NCI-H774 (cell line): ENCODE measurements at places on chromosomes 2 and 18.
A peak's percentile ranks its signal among the peaks of the same experiment; 100 is the strongest.

GRCh38 chr2:224584785-224585210, 365 bp downstream of the CUL3 start:
- no peak for DNase-seq

GRCh38 chr18:57727952-57728807, 74.9 kb downstream of the ATP8B1 start:
- DNase-seq: no peak

- no peak for DNase-seq
These were observed 1.5 kb downstream of the TET3 start for GRCh38 chr2:73986085-73986681.

DNA sequence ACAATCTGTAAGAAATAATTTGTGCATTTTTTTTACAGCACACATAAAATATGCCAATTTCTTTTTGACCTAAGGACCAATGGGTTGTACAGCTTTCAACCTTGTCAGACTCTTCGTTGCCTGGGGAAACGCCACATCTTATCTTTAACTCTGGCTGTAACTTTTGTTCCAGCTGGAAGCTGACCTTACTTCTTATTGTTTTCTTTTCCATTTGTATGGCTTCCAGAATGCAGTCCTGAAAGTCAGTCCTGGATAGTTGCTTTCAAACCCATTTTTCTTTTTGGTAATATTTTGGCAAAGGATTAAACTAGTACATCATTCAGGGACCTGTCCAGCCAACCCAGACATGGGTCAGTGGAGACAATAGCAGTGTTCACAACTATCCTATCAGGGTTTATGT, 686.5 kb upstream of the CDH2 start:
- DNase-seq: no peak

- no peak for DNase-seq
These were observed 58.3 kb downstream of the EFEMP1 start for GRCh38 chr2:55865096-55865835.

- no peak for DNase-seq
These were observed 1003.7 kb upstream of the GYPC start for GRCh38 chr2:125652280-125652679.

DNA sequence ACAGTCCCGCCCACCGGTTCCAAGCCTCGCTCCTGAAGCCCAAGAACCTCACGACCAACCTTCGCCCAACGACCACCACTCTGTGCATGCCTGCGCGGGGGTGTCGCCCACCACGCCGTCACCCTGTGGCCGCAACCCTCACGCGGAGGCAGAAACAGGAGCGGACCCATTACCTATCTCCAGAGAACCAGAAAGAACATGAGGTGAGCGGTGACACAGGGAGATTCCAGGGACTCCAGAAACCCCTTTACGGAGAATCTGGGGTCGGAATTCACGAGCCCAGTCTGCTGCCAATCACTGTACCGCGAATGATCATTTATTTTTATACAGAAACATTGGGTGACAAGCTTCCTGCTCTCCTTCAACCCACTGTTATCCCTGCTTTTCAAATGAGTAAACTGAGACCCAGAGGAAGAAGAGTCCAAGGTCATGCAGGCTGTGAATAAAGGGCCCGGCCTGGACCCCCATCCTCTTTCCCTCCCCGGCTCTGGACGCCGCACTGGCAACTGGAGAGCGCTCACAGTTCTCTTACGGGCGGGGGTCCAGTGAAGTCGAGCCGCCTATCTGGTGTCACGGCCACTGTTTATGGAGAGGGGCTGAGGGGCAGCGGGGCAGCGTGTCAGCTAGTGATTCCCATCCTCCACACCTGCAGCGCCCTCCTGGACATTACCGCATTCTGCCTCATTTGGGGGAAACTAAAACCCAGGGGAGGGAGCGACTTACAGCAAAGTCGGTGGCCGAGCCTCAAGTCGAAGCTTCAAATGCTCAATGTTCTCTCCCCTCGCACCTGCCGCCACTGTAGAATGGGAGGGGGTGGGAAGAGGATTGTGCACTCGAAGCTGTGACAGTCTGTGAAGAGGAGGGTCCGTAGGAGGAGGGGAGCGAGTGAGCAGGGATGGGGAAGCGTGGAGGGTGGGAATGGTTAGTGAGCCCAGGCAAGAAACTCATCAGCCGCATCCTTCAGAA, 723 bp upstream of the SLC30A3 start:
- DNase-seq: no peak

- no peak for DNase-seq
These were observed 452.5 kb downstream of the ZNF804A start for GRCh38 chr2:185050804-185051203.

GRCh38 chr2:175187378-175187777, 5.9 kb upstream of the ATP5MC3 start:
- no peak for DNase-seq

DNA sequence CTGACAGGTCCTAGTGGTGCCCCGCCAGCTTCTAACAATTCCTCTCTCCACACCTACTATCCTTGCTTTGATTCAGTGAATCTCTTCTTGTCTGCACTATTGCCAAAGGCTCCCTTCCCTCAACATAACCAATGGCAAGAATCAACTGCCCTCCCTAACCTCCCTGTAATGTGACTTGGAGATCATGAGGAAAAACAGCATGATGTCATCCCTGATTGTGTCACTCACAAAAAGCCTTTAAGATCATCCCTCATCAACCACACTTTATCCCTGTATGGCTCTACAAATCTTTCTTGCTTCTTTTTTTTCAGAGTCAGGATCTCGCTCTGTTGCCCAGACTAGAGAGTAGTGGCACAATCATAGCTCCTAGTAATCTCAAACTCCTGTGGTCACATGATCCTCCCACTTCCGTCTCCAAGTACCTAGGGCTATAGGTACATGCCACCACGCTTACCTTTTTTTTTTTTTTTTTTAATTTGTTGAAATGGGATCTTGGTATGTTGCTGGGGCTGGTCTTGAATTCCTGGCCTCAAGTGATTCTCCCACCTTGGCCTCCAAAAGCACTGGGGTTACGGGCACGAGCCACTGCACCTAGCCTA, 19.7 kb downstream of the SAP130 start:
- DNase-seq: no peak

- DNase-seq: no peak
These were observed 24.0 kb upstream of the GPC1 start for GRCh38 chr2:240411261-240412160.

DNA sequence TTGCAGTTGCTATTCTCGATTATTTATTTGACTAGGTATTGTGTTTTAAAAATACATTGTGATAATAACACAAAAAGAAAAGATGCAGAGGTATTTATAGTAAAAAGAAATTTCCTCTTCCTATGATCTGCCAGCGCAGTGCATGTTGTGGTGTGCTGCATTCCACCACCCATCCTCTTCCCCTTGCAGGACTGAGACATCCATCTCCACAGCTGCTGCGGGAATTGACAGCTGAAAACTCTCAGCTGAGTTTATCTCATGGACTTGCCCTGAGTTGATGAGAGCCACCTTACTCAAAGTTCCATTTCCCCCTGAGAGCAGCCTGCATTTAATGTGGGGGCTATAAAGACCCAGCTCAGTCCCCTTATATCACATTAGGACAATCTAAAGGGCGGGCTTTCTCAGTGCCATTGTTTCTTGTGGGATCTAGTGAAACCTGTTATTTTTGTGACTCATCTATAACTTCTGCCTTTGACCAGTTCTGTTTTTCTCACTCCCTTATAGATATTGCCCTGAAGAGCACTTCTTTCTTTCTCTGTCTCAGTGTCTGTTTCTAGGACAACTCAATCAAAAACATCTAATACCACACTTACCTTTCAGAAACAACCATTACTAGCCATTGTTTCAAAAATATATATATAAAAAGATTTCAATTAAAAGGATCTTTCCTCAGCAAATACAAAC, 698.5 kb downstream of the NR4A2 start:
- DNase-seq: no peak

DNA sequence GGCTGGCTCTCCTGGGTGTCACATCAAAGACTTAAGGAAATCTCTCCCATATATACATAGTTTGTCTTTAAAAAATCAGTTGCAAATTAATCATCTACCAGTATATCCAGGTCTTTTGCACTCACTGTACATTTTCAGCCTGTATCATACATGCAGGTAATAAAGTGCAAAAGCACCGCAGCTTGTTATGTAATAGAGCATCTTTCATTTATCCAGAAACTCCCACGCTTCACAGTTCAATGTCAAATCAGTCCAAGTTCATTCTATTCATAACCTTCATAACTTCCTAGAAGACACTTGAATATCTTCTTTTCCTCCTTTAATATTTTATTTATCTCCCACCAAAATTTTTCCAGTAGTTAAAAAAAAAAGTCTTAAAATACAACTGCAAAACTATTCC, 89.6 kb upstream of the KCTD1 start:
- DNase-seq: no peak

DNA sequence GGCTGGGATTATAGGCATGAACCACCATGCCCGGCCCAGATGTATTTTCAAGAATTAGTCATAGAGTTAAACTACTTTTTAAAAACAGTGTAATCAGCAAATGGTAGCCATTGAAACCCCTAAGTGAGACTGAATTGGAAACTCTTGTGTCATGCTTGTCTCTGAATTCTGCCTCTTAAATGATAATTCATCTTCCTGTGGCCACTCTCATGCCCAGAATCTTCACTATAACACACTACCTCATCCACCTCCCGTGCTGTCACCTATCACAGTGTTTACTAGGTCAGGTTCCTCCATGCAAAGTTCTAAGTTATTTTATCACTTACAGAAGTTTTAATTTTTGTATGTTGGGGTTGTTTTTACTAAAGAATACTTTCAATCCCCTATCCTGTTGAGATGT, 197.5 kb downstream of the PHLPP1 start:
- DNase-seq: no peak

DNA sequence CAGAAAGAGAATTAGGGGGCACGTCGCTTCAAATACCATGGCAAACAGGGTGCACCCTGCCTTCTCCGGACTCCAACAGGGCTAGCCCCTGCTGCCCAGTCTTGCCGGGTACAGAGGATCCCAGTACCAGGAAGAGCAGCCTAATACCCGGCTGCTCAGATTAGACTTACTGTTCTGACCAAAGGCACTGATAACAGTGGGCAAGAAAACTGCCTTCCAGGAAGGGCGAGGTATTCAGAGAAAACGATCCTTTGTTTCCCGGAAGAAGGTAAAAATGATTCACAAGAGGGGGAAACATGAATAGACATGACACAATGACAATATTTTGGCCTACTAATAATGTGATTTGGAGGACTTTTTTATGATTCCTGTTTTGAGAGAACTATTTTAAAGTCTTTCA, 99.9 kb downstream of the SS18 start:
- DNase-seq: no peak

- DNase-seq: peak; percentile 62
These were observed 32.2 kb downstream of the FAM178B start for GRCh38 chr2:96954011-96954846.

GRCh38 chr2:129152514-129152913, 827.0 kb upstream of the RAB6C start:
- DNase-seq: no peak

DNA sequence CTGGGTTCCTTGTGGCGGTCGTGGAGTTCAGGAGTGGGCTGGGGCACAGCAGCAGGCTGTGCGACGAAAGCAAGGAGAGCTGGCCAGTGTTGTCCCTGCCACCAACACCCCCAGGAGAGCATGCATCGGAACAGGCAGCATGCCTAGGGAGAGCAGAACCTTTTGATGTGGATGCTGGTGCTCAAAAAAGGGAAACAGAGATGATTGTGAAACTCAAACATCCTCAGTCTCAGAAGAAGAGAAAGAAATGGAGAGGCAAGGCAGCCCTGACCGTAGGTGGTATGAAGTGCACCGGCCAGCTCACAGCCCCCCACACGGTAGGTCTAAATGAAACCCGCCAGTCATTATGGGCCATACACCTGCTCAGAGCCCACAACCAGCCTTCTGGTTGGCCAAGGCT, 253.4 kb downstream of the GBX2 start:
- no peak for DNase-seq
